ENCODE measurements at places on chromosomes 2 and 18.
A peak's percentile ranks its signal among the peaks of the same experiment; 100 is the strongest.

DNA sequence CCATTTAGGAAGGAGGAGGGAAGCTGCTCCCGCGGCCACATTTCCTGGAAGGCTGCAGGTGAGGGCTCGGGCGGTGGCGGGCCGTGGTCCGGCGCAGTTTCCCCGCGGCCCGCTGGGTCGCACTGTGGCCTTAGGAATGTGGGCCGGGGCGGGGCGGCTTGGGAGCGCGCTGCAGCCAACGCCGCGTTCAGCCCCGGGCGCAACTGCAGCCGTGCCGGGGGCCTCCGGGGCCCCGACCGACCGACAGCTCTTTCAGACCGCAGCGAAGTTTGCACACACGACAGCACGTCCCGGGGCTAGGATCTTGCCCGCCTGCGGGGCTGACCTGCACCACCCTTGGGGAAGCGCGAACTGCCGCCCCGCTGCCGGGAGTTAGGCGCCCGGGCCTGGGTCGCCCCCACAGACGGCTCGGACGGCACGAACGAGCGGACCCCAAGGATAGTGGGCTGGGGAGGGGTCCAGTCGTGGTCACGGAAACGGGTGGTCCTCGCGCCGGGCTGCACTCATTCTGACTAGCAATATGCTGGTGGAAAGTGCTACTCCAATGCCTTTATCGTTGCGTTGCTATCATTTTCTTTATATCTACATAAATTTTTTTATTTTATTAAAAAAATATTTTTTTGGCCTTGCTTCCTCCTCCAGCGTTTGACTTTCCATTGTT, 69.9 kb upstream of the DLX2 start:
- peak; percentile 76 for DNase-seq

DNA sequence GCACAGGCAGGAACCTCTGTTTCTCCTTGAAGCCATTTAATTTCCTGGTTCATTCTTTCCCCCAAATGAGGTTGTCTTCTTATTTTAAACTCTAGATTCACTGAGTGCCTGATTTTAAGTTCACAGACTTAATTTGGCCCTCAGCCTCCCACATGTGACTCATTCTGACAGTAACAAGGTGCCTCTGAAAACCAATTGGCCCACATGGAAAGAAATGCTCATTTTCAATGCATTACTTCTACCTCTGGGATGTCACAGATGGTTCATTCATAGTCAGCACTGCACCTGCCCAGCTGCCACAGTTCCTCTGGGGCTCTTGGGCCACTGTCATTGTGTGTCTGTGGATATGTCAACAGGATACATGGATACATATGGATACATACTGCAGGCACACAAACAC, 140.4 kb upstream of the CAPN13 start:
- no peak for DNase-seq

GRCh38 chr2:186771850-186772463, 77.0 kb downstream of the ZSWIM2 start:
- peak; percentile 23 for DNase-seq

- DNase-seq = no peak
Measured at GRCh38 chr2:33321236-33321771, 155.1 kb upstream of the RASGRP3 start.

GRCh38 chr2:135162377-135162776, 110.3 kb downstream of the RAB3GAP1 start:
- no peak for DNase-seq

- no peak for DNase-seq
Measured at GRCh38 chr18:65631766-65632165, 119.0 kb upstream of the CDH7 start.

- peak; percentile 35 for DNase-seq
Measured at GRCh38 chr2:83584672-83585071, 874.4 kb downstream of the SUCLG1 start.

GRCh38 chr18:10838553-10838952, 310.8 kb downstream of the PIEZO2 start:
- DNase-seq = no peak

DNA sequence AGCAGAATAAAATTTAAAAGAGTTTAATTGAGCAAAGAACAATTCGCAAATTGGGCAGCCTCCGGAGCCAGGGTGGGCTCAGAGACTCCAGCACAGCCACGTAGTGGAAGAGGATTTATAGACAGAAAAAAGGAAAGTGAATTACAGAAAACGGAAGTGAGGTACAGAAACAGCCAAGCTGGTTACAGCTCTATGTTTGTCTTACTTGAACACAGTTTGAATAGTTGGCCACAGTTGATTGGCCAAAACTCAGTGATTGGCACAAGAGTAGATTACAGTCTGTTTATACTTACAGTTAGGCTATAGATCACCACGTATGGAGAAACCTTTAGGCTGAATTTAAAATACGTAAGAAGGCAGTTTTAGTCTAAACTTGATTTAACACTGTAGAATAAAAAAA, 78.8 kb upstream of the NEDD4L start:
- DNase-seq = no peak

DNA sequence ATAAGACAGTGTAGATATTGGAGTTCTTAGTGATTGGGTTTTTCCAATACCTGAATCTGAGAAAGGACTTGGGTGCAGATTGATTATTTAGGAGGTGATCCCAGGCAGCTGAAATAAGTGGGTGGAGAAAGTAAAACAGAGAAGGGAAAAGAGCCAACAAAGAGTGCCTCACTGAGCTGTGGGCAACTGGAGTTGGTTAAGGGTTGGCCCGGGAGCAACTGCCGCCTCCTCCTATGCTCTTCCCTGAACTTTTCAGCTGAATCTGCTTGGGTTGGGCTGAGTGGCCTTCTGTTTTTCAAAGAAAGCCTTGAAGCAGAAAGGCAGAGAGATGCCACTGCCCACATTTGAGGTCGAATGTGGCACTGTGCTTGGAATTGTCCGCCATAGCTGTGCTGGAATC, 20.9 kb upstream of the CCDC150 start:
- DNase-seq = no peak

DNA sequence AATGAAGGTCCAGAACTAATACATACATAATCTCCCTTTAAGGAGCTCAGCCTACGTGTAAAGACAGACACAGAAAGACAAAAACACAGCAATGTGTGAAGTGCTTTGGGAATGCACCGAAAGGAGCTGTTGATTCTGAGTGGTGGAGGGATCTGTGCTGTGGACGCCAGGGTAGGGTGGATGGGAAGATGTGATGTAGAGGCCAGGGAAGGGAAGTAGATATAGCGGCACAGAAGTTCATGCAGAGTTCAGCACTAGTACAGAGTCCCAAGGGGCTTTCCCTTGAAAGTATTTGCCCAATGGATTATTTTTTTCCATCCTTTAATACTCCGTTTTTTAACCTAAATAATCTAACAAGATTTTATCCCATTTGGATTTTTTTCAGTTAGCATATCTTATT, 32.1 kb upstream of the DOCK10 start:
- no peak for DNase-seq

- DNase-seq = no peak
Measured at GRCh38 chr2:187748958-187749357, 194.7 kb upstream of the TFPI start.

- no peak for DNase-seq
Measured at GRCh38 chr18:6452194-6452593, 37.5 kb upstream of the L3MBTL4 start.

DNA sequence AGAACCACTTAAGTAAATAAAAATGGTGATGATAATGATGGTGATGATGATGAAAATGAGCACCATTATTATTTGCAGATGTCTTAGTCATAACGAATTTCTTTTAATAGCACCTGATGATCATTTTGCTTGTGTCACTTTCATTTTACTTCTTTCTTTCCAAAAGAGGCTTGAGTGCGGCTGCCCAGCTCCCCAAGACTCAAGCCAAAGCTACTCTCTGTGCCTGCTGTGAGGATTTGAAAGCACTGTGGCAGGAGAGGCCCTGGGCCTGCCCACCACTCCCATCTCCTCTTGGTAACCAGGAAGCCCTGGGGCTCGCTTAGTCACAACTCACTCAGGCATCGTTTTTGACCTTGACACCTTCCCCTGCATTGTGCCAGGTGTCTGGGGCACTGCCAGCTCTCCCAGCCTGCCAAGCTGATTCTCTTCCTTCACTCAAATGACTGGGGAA, 41.2 kb downstream of the RPL37A start:
- peak; percentile 93 for DNase-seq

GRCh38 chr2:113175736-113176695, 2.2 kb downstream of the PSD4 start:
- no peak for DNase-seq

GRCh38 chr2:53452957-53453748, 314.5 kb upstream of the CHAC2 start:
- no peak for DNase-seq

- DNase-seq = no peak
Measured at GRCh38 chr2:171389780-171390179, 44.0 kb downstream of the METTL8 start.

GRCh38 chr2:9205963-9206948, at the start of gene ASAP2:
Gene ASAP2, plus strand, starts transcription at chr2:9206812. Its CDS starts 293 bp downstream, at chr2:9207105.
- DNase-seq = peak; percentile 81

- DNase-seq = no peak
Measured at GRCh38 chr2:206858687-206859329, 80.5 kb upstream of the CPO start.

DNA sequence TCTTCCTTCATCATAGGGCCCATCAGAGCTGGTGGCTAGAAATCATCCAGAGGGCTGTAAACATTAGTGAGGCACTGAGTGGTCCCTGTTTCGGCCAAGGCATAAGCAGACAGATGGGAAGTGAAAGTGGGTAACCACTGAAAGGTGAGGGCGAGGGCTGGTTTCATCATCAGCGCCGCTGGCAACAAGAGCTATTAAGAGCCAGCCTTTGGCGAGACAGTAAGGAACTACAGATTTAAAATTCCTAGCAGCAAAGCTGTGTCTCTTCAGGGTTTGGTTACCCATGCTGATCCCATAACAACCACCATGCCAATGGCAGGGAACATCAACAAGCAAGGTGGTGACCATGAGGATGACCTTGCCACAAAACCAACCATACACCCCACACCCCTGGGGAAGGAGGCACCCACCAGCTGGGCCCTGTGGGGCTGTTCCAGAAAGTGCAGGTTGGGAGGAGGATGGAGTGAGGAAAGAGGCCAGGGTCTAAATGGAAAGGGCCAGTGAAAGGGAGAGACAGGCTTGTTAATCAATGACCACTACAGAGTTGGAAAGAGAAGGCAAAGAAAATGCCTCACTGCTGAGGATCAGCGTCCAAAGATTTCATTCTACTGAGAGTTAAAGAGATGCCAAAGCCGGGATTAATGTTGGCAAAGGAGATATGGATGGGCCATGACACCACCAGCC, 9.0 kb upstream of the SLC20A1 start:
- DNase-seq = no peak

DNA sequence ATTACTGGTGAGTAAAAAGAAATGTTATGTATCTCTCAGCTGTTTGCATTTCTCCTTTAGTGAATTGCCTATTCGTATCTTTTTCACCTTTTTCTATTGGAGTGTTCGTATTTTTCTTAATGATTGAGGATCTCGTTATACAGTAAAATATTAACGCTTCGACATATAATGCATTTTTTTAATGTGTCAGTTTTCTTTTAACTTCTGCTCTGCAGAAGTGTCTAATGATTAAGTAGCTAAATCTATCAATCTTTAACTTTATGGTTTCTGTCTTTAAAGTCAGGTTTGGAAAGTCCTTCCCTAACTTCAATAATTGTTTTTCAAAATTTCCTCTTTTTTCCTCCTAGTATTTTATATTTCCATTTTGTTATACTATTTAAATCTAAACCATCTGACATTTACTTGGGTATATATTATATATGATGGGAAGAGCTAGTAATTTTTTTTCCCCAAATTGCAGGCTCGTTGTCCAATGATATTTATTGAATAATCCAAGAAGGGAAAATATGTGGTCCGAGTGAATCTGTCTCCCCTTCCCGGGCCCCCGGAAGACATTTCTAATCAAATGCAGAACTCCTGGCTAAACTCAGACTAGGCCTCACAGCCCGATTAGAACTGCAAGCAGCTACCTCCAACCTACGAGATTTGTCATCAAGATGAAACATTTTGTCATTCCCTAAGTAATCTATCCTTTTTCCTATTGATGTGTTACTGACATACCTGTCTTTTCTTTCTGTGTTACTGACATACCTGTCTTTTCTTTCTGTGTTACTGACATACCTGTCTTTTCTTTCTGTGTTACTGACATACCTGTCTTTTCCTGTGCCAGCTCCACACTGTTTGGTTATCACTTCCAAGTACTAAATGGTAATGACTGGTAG, 17.2 kb downstream of the PCBP1 start:
- DNase-seq = peak; percentile 89

- DNase-seq = no peak
Measured at GRCh38 chr2:46379213-46380037, 82.2 kb downstream of the EPAS1 start.

GRCh38 chr2:241980193-241980592, 110.7 kb downstream of the RTP5 start:
- no peak for DNase-seq

Data from kidney tubule cell (primary cell).